ENCODE measurements at places on chromosomes 16 and 17.

- DNase-seq: peak; percentile 37
Observed at GRCh38 chr16:89623511-89624261, 10.2 kb downstream of the DPEP1 start.

DNA sequence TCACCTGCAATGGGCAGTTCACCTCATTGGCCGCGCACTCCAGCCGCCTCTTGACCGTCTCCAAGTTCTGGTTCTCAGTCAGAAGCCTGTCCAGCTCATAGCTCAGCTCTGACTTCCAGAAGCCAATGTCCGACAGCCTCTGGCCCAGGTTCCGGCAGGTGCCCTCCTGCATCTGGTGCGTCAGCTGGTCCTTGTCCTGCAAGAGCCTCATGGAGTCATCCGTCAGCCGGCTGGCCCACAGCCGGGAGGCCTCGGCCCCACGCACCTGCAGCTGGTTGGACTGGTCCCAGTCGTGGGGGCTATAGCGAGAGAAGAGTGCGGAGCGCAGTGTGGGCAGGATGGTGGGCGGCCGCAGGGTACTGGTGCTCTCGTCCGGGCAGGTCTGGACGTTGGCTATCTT lies 424 bp downstream of the TEKT5 start:
- no peak for DNase-seq

DNA sequence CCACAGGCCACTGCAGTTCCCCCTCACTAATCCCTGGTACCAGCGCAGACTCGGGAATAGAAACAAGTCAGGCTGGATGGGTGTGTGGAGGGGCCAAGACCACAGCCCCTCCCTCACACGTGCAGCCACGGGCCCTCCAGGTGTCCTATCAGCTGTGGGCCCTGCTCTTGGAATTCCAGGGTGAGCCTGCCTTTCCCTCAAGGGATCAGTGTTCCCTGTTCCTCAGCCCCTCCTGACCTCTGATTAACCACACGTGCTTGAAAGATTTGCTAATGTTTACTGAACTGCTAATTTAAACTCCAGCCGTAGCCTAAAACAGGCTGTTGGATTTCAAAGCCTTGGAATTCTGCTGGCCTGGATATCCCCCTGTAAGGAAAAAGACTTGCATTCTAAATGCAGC lies 146.4 kb downstream of the SOCS1 start:
- no peak for DNase-seq

- DNase-seq: no peak
Observed at GRCh38 chr17:16988749-16989229, 16.9 kb upstream of the TNFRSF13B start.

- DNase-seq: no peak
Observed at GRCh38 chr17:2455956-2456355, 55.1 kb upstream of the MNT start.

GRCh38 chr16:26430618-26431017 lies 636.1 kb upstream of the C16orf82 start:
- DNase-seq: no peak

- DNase-seq: peak; percentile 88
Observed at GRCh38 chr17:17712268-17712924, 31.1 kb downstream of the RAI1 start.

DNA sequence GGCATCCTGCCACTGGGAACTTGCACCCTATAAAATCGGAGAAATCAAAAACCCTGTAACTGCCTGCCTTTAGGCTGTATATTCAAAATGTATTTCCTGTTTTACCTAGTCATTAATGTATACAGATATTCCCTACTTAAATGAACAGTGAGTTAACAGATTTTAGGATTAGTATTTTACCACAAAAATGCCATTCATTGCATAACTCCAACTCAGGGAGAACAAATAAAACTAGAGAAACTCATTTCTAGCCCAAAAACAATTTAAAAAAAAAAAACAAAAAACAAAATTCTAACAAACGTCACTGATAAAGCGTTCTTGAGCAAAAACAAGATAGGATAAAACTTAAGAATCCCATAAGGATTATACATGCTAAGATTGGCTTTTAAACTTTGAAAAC lies 3.7 kb upstream of the DHX33 start:
- DNase-seq: no peak

- peak; percentile 56 for DNase-seq
Observed at GRCh38 chr16:56825826-56826225, 39.2 kb upstream of the SLC12A3 start.

DNA sequence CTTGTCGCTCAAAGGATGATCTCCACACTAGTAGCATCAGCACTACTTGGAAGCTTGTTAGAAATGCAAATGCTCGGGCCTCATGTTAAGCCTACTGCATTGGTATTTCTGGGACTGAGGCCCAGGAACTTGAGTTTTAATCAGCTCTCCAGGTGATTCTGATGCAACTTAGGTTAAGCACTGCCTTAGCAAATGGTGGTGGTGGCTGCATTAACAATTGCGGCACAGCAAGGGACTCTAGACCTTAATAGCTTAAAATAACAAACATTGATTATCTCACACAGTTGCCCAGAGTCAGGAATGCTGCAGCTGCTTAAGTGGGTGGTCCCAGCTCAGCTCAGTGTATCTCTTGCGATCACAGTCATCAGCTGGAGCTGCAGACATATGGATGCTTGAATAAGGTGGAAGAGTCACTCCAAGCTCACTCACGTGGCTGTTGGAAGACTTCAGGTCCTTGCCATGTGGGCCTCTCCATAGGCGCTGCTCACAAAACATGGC lies 25.8 kb downstream of the HS3ST3A1 start:
- DNase-seq: no peak

- peak; percentile 75 for DNase-seq
Observed at GRCh38 chr17:55294042-55294751, 29.4 kb downstream of the HLF start.

DNA sequence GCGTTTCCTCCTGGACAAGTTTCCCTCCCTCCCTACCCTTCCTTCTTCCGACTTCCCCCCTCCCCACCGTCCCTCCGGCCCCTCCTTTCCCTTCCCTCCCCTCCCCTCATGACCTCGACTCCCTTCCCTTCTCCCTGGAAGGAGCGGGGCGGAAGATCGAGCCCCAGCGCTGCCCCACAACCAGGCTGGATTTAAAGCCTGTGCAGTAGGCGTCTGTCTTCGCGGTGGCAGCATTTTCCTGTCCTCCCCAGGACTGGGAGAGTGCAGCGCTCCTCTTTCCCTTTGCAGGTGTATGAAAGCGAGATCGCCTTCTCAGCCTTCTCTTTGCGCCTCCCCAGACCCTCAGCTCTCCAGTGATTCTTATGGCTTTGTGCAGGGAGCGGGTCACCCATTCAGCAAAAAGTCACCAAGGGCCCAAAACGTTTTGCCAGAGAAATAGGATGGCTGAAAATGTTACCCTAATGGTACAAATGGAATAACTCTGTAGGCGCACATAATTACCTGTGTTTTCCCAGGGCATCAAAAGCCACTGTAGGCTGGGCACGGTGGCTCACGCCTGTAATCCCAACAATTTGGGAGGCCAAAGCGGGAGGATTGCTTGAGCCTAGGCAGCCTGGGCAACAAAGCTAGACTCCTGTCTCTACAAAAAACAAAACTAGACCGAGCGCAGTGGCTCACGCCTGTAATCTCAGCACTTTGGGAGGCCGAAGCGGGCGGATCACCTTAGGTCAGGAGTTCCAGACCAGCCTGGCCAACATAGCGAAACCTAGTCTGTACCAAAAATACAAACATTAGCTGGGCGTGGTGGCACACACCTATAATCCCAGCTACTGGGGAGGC lies 40.8 kb downstream of the SLFN12L start:
- no peak for DNase-seq

GRCh38 chr17:13749891-13750235 lies 148.1 kb upstream of the HS3ST3A1 start:
- no peak for DNase-seq

GRCh38 chr16:30996324-30996984 lies 11.4 kb downstream of the HSD3B7 start:
- peak; percentile 37 for DNase-seq

DNA sequence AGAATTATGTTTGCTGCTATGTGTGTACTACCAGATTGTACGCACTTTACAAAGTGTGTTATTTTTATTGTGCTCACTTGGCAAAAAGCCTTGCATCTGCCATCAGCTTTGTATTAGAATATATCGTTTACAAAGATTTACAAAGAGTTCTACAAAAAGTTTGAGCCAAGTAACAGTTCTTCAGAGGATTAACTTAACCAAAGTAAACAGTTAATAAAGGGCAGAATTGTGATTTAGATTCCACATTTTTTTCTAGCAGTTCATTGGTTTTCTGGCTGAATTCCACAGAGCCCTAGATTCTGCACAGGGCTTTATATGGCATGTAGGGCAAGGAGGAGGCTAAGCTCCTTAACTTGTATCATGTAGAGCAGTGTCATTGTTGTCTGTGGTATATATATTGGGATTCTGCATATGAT lies 29.4 kb downstream of the UTP18 start:
- no peak for DNase-seq

GRCh38 chr17:44120851-44121605 lies 2.4 kb downstream of the HDAC5 start:
- no peak for DNase-seq

DNA sequence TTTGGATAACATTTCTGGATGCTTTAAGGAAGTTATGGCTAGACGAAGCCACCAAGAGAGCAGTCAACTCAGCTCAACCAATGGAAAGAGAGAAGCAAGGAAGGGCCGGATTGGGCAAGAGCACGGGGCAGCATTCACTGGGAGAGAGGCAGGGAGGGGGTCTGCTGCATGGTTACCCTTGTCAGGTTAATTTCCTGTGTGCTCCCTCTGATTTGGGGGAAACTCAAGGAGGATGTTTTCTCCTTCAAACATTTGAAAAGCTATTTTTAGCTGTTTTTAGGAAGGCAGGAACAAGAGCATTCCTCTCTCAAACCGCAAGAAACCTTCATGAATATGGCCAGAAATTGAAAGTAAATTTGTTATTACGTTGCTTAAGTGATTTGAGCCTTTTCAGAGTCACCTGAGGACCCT lies 118.5 kb upstream of the ZFHX3 start:
- DNase-seq: no peak

GRCh38 chr16:79267781-79268180 lies 332.8 kb downstream of the MAF start:
- DNase-seq: no peak

DNA sequence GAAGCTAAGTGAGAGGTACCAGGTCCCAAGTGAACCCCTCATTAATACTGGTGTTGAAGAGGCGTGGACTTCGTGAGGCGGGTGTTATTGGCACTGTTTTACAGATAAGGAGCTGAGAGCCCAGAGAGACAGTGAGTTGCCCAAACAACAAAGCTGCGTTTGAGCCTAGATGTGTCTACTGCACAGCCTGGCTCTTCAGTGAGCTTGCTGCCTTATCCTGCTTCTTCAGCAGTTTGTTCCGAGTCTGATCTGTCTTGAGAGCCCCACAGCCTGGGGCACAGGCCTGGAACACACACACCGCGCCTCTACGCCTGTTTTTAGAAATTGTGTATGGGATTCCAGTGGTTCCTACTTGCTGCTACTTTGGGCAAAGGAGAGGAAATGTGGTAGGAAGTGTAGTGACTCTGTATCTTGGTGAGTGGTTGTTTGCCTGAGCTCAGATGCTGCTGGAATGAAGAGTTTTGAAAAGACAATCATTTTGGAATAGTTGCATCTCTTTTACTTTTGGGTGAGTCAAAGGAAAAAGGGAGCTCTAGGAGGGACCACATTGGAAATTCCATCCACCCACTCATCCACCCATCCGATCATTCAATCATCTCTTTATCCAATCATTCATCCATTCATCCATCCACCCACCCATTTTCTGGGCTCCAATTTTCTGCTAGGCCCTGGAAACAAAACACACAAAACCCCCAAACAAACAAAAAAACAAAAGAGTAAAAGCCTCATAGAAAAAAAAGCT lies 22.3 kb upstream of the PLCG2 start:
- DNase-seq: no peak

DNA sequence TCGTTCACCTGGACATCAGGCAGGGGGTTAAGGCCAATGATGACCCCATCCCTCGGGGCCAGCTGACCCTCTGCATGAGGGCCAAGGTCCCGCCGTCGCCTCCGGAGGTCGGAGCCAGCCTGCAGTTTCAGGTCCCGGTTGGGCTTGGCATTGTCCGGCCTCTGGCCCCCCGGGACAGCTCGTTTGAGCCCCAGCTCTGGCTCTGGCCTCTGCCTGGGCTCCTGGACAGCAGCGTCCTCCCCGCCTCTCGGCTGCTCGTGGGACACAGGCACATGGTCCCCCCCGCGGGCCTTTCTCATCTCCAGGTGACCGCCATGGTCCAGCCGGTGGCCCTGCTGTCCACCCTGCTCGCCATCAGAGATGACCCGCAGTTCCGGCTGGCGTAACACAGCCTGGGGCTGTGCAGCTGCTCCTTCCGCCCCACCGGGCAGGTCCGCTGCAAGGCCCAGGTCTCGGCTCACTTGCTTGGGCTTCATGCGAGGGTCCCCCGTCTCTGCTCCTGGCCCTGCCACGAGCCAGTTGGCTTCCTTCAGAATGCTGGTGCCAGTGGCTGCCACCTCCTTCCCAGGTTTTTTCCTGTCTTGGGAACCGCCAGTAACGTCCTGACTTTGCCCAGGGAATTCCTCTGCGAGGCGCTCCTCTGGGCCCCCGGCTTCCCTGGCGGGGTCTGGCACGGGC lies 6.7 kb downstream of the NDUFAF8 start:
- DNase-seq: no peak

GRCh38 chr16:7513429-7513828 lies 180.8 kb downstream of the RBFOX1 start:
- DNase-seq: no peak

GRCh38 chr17:9971991-9972390 lies 66.9 kb upstream of the RCVRN start:
- DNase-seq: peak; percentile 71

DNA sequence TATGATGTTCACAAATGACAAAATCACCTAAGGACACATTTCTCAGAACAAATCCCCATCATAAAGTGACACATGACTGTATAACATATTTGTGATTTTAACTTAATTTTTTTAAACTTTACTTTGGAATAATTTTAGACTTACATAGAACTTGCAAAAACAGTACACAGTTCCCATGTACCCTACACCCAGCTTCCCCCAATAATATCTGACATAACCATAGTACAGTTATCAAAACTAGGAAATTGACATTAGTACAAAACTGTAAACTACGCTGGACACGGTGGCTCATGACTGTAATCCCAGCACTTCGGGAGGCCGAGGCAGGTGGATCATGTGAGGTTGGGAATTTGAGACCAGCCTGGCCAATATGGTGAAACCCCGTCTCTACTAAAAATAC lies 24.8 kb downstream of the CDC27 start:
- DNase-seq: no peak

DNA sequence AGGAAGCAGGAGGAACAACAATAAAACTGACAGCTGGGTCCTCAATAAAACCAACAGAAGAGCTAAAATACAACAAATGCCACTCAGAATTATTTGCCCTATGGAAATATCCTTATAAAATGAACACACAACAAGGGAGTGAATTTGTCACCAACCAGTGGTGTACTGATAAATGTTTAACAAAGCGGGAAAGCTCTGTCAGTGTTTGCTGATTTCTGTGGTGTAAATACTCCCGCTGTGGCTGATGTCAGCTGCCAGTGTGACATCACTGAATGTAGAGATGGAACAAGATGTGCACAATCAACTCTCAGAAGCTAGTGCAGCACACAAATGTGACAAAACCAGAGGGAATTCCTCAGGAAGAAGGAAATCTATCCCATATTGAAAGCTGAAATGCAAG lies 51.9 kb downstream of the CDYL2 start:
- no peak for DNase-seq

GRCh38 chr17:16906680-16907079 lies 65.2 kb downstream of the TNFRSF13B start:
- peak; percentile 6 for DNase-seq

GRCh38 chr17:70820276-70820675 lies 650.9 kb downstream of the KCNJ2 start:
- DNase-seq: peak; percentile 51

- DNase-seq: no peak
Observed at GRCh38 chr16:23453338-23454052, 506 bp upstream of the COG7 start.

GRCh38 chr17:1713878-1714426 lies 3.8 kb upstream of the TLCD2 start:
- peak; percentile 50 for DNase-seq

Measured in AG10803 (cell line).